ENCODE measurements at places on chromosomes 4 and X.

DNA sequence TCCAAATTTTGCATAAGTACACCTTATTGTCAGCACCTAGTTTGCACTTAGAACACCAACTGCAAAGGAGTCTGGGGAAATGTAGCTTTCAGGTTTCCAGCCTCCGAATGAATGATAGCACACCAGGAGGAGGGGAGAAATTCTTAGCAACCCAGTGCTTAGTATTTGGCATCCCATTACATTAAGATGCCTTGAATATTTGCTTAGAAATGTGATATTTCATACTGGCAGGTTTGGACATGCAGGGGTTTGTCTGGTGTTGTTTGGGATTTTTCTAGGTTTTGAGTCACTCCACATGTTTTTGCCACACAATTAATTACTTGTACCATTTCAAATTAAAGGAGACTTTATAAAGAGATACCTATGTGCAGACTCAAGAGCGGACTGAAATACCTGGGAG lies 60.3 kb upstream of the CAMK2D start:
- no peak for DNase-seq

DNA sequence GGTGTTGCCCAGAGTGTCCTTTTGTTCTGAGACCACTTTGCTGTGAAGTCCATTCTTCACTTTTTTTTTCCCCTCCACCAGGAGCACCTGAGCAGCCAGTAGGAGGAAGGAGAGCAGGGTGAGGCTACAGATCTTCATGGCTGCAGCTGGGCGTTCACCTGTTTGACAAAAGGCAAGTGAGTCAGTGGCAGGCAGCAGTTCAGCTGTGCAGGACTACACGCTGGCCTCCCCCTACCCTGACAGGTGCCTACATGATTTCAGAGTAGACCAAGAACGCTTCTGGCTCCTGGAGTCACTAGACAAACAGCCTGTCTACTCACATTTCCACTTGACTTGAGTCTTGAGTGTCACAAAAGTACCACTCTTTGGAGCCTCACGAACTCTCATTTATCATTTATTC lies 2.0 kb downstream of the FGFBP1 start:
- no peak for DNase-seq

- no peak for DNase-seq
Observed at GRCh38 chr4:1795299-1796195, 2.5 kb downstream of the FGFR3 start.

GRCh38 chr4:159239629-159240028 lies 136.8 kb downstream of the RAPGEF2 start:
- DNase-seq = no peak

DNA sequence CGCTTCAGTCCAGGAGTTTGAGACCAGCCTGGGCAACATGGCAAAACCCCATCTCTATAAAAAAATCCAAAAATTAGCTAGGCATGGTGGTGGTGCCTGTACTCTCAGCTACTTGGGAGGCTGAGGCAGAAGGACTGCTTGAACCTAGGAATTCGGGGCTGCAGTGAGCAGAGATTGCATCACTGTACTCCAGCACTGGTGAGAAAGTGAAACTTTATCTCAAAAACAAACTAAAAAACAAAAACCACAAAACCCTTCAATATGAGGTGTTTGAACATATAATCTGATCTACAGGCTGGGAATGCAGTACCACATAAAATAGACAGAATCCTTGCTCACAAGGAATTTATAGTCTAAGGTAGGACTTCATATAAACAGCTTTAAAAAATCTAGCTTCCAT lies 103.9 kb downstream of the PDS5A start:
- no peak for DNase-seq

- DNase-seq = no peak
Observed at GRCh38 chrX:104310657-104311254, 56.0 kb upstream of the ESX1 start.
